ENCODE measurements at places on chromosomes 7 and 10. TPM values are rescaled to one million over a fixed set of nuclear protein-coding genes. Genes with fewer than 3 reads are reported as not detected.

The GPR15LG gene
- not detected for total RNA-seq

The CPN1 gene
- 2.7 TPM for total RNA-seq

The CYP2C19 gene
- total RNA-seq = not detected

The OR2A7 gene
- total RNA-seq = 0.63 TPM

The EPHA1 gene
- total RNA-seq = 5.9 TPM

The CH25H gene
- total RNA-seq = not detected

The C10orf62 gene
- total RNA-seq = 108 TPM

The SPAG6 gene
- total RNA-seq = 103 TPM

The TAF6 gene
- 108 TPM for total RNA-seq

The PRSS2 gene
- total RNA-seq = not detected

The OIT3 gene
- 0.68 TPM for total RNA-seq

The CNTNAP2 gene
- 6.1 TPM for total RNA-seq

The ZSCAN25 gene
- 31.0 TPM for total RNA-seq

The NME8 gene
- 5.8 TPM for total RNA-seq
